ENCODE measurements at places on chromosomes 3 and 15.

- DNase-seq, result no peak
Observed at GRCh38 chr15:91881569-91882297, 28.2 kb downstream of the SLCO3A1 start.

DNA sequence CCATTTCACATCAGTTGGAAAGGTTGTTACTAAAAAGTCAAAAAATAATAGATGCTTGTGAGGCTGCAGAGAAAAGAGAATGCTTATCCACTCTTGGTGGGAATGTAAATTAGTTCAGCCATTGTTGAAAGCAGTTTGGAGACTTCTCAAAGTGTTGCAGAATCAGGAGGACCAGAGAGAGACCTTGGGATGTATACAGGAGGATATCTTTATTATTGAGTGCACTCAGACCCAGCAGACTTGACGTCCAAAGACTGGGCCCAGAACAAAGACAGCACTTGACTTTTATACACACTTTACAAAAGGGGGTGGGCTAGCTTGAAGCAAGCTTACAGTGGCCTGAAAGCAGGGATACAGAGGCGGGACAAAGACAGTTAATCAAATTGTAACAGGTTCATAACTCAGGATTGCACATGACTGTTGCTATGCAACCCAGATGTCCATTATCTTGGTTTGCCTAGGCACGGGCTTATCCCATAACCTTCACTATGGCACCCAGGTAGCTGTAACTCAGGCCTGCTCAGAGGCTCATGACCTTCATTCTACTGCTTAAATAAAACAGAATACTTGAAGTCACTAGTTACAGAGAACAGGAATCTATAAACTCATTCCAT lies 127.7 kb downstream of the SPATA16 start:
- no peak for DNase-seq

DNA sequence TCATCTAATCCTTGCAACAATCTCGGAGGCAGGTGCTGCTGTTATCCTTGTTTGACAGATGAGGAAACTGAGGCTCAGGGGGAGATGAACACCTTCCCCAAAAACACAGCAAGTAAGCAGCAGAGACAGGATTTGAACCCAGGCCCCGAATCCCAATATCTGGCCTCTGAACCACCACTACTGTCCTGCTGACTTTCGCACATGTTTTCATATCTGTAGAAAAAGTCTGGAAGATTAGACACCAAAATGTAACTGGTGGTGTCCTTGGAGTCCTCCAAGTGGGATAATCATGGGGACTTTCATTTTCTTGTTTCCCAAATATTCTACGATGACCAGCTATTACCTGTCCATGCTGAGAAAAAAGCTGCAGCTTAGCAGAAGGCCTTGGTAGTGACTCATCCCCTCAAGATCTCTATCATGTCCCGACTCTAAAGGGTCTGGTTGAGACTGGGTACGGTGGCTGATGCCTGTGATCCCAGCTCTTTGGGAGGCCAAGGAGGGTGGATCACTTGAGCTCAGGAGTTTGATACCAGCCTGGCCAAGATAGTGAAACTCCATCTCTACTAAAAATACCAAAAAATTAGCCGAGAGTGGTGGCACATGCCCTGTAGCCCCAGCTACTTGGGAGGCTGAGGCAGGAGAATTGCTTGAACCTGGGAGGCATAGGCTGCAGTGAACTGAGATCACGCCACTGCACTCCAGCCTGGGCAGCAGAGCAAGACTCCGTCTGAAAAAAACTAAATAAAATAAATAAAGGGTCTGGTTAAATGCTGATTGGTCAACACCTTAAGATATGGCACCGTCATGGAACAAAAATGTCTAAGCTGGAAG lies 8.6 kb downstream of the IRAK2 start:
- DNase-seq, result no peak

DNA sequence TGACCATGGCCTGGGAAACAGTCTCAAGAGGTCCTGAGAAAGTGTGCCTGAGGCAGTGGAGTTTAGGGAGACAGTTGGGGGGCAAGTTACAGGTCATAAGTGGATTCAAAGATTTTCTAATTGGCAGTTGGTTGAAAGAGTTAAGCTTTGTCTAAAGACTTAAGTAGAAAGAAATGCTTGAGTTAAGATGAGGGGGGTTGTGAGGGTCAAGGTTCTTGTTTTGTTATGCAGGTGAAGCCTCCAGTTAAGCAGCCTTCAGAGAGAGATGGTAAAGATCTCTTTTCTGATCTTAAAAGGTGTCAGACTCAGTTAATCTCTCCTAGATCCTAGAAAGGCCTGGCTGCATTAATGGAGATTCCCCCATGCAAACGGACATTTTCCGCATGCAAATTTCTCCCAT lies 356.3 kb upstream of the C2CD4B start:
- DNase-seq, result no peak

- DNase-seq, result peak; percentile 5
Observed at GRCh38 chr15:100671858-100672543, 69.6 kb downstream of the ASB7 start.

DNA sequence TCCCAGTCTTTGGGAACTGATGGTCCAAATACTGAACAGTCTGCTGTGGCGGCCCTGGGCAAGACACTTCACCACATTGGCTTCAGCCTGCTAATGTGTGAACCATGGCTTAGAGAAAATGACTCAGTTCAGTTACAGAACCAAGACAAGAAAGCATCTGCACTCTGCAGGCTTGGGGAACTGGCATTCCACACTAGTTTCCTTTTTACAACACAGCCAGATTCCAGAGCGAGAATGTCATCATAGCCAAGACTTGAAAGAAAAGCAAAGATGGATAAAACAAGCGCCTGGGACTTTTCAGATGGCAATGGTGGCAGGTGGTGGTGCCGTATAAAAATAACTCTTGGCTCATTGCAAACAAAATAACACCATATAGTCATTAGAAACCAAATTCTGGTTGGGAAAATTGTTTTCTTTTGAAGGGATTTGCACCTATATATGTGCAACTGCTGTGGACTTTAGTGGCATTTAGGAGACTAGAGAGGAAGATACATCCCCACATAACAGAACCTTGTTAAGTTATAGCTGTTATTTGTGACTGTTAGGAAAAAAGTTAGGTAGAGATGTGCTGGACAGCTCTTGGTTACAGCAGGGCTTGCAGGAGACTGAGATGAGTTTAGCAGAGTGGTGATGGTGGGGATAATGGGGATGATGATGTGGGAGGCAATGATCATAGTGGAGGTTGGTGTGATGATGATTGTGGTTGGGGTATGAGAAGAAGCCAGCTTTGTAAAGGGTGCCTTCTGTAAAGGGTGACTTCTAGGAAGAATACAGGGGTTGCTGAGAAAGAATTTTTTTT lies 273.6 kb downstream of the THRB start:
- no peak for DNase-seq

GRCh38 chr3:26246901-26247300 lies 375.7 kb upstream of the LRRC3B start:
- DNase-seq, result no peak

- DNase-seq, result no peak
Observed at GRCh38 chr15:70056091-70056680, 41.5 kb downstream of the TLE3 start.

DNA sequence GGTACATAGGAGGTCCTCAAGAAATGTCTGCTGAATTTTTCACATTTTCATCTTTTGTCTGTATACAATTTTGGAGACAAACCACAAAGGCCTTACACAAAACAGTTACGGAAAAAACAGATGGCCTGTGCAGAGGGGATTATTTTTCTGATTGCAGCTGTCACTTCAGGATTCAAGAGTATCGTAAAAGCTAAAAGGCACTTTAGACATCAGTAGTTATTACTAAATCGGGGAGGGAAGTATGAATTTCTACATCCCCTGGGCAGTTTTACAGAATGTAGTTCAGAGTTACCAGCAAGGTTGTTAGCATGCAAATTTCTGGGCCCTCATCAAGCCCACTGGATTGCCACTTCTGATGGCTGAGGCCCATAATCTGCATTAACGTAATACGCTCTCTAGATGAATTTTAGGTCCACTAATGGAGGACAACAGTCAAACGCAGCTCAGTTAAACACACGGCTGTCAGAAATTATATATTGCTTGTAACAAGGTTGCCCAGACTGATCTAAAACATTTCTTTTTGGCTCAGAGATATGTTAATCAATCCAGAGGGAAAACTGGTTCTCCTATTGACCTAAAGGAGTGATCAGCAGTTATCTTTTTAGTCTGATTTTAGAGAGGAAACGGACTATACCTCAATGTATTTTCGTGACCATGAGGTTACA lies 1.1 kb downstream of the RIOX2 start:
- DNase-seq, result no peak

DNA sequence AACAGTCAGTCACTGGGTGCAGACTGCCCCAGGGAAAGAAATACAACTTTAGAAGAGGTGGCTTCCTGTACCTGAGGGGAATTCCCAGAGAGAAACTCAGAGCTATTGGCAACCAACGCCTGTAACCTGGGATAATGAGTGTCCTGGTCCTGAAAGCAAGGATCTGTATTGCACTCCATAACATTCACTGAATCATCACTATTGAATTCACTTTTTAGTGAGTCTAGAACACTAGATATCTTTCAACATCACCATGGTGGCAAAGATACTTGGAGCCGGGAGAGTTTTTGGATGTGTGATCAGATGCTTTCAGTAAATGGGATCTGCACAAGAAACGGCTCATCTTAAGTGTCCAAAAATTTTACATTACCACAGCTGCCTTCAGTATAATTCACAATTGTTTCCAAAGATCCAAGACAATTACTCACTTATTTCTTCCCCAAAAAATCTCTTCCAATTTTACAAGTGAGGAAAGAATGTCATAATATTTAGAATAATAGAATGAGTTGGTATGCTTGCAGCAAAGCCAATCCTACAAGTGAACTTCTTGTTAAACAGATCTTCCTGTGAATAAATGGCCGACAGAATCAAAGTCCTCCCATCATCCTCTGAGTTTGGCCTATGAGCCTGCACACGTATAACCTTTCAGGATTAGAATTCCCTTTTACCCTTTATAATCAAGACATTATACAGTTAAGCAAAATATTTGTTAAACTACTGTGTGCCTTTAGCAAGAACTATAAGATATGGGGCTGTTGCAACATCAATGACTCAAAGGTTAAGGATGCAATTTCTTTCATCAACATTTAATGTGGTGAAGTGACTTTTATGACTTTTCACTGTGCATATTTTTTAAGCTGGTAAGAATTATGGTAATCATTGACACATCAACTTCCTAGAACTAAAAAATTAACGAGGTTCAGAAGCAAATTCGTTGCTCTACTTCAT lies 243.3 kb upstream of the COL8A1 start:
- no peak for DNase-seq

- DNase-seq, result peak; percentile 74
Observed at GRCh38 chr3:127159543-127159942, 33.4 kb upstream of the PRR23E start.

- peak; percentile 56 for DNase-seq
Observed at GRCh38 chr3:126472277-126473006, 3.2 kb downstream of the ZXDC start.

DNA sequence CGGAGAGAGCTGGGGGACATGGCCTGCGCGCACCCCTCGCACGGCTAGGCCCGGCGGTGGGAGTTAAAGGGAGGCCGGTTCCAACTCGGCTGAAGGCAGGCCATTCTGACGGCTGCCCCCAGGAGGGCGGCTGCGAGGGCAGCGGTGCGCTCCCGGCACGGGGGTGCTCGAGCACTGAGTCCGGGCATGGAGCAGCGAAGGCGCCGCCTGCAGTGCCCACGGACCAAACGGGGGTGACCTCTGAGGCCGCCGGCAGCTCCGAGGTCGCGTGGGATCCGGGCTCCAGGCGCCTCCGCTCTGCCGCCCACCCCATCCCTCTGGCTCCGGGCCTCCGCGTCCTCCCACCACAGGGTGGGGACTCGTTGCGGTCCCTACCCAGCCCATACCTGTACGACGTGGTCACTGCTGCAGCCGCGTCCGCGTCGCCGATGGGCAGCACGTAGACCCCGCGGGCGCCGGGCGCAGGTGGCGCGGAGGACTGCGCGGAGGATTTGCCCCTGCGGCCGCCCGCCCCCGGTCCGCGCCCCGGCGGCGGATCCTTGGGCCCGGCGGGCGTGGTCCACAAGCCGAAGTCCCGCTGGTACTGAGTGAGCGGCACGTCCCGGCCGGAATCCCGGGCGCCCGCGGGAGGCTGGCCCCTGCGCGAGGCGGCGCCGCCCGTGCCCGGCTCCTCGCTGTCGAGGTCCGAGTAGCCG lies 469 bp downstream of the MAP6D1 start:
- no peak for DNase-seq

DNA sequence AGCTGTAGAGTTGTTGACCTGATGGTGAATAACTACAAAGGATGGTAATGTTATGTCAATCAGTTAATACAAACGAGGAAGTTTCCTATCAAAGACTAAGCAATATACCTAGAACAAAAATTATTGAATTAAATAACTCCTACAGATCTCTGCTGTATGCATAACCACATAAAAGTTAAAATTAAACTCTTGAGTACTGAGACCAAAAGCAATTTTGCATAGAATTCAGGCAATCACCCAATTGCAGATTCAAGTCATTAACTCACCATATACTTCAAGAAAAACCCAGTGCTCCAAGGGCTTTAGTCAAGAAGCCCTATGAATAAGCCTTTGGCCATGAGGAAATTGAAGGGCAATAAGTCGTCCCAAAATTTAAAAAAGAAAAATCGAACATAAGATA lies 518.8 kb downstream of the MECOM start:
- DNase-seq, result no peak

DNA sequence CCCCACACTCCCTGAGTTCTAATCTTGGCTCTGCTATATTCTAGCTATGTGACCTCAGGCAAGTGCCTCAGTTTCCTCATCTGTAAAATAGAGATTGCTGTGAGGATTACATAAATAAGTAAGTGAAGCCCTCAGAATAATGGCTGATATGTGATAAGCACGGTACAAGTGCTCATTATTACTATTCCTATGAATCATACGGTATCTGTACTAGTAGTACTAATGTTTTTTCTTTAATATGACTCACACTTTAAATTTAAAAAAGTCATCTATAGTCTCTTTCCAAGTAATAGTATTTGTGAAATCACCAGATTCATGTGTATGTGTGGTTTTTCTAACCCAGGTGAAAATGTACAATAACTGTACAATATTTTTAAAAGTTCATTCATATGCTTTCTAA lies 58.7 kb downstream of the CLDN11 start:
- DNase-seq, result no peak

- no peak for DNase-seq
Observed at GRCh38 chr15:85871545-85871944, 76.8 kb upstream of the KLHL25 start.

GRCh38 chr3:128413003-128413370 lies 53.7 kb downstream of the DNAJB8 start:
- DNase-seq, result no peak

GRCh38 chr3:126316031-126316461 lies 41.2 kb downstream of the KLF15 start:
- no peak for DNase-seq

DNA sequence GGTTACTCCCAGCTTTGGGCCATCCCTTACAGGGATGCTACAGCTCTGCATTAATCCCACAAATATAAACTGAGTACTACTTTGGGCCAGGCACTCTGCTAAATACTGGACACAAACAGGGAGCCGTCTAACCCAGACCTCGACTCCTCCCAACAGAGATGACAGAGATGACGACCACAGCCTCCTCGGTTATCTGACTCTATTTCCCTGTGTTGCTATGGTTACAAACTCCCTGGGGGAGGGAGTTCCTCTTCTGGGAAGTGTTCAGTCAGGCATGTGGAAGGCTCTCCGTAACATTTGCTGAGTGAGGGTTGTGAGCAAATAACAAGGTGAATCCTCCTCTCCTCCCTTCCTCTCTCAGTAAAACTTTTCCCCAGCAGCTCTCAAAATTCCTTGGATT lies 6.7 kb upstream of the CMTM7 start:
- no peak for DNase-seq
